Hematopoietic multipotent progenitor cell treated with erythropoietin and hydrocortisone succinate and interleukin-3 and kit ligand, for 8 days (in vitro differentiated cells): ENCODE measurements at places on chromosomes 4 and X.

DNA sequence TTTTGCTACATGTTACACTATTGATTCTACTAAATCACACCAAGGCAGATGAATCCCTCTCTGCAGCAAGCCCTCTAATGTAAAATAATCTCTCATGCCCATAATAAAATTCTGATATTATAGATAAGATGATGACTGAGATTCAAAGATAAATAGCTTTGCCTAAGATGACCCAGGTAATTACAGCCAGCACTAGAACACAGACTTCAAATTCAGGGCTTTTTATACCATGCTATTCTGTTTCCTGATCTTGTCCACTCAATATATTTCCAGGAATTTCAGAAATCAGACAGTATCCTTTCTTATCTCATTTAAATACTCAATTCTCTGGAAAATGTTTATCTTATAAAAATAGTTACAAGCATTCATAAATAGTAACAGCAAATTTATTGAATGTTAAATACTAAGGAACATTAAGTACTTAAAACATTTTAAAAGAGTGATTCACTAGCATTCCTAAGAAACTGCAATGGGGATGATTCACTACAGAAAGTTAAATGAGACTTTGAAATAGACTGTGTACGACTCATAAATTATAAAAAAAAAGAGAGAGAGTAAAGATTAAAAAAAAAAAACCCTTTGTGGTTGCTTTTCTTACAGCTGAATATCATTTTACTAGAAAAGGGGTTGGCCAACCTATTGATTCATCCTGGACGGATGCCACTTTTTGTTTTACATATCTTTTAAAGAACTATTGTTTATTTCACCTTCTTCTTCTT, 45.8 kb upstream of the IL21 start:
- DNase-seq: no peak

GRCh38 chr4:152309418-152309817, 226.5 kb downstream of the FBXW7 start:
- DNase-seq: no peak

GRCh38 chr4:135249024-135249423, 1047.4 kb upstream of the PABPC4L start:
- no peak for DNase-seq

DNA sequence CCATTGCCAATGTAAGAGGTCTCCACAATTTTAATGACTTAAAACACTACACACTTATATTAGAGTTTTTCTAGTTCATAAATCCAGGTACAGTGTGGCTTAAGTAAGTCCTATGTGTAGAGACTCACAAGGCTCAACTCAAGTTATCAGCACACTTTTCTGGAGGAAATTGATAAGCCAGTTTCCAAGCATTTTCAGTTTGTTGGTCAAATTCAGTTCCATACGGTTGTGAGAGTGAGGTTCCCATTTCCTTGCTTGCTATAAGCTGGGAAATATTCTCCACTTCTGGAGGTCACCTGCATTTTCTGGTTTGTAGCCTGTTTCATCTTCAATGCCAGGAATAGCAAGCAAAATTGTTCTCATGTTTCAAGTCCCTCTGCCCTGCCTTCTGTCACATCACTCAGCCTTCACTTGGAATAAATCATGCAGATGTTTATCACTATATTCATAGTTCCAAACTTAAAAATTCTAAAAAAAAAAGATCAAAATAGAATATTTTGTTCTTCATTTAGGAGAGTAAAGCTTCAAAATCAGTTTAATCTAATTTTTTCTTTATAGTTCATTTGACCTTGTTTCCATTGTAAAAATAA, 1137.5 kb upstream of the INTU start:
- DNase-seq: no peak

GRCh38 chr4:117691572-117692351, 342.5 kb upstream of the NDST3 start:
- no peak for DNase-seq

DNA sequence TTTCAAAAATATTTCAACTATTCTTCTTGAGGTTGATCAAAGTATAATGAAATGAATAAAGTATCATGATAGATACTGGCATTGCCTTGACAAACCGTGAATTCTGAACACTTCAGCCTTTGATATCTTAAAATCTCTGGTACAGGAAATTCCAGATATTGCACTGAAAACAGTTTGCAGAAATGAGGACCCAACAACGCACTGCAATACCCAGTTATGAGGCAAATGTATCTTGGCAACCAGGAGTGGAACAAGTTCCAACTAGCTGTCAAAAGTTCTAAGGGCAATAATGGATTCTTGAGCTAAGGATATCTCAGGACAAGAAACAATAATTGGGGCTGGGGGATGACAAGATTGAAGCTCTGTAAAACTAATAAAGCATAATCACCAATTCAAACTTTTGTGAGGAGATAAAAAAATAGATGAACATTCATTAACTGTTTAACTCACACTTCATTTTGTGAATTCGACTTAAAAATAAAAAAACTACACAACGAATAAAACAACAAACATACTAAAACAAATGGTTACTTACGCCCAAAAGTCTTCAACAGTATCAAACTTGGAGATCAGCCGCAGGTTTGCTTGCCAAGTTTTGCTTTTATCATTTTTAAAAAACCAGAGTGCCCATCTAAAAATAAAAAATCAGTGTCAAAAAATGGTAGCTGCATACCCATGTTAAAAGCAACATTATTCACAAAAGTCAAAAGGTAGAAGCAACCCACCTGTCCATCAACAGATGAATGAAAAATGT, 38.1 kb downstream of the EIF4E start:
- DNase-seq: no peak

DNA sequence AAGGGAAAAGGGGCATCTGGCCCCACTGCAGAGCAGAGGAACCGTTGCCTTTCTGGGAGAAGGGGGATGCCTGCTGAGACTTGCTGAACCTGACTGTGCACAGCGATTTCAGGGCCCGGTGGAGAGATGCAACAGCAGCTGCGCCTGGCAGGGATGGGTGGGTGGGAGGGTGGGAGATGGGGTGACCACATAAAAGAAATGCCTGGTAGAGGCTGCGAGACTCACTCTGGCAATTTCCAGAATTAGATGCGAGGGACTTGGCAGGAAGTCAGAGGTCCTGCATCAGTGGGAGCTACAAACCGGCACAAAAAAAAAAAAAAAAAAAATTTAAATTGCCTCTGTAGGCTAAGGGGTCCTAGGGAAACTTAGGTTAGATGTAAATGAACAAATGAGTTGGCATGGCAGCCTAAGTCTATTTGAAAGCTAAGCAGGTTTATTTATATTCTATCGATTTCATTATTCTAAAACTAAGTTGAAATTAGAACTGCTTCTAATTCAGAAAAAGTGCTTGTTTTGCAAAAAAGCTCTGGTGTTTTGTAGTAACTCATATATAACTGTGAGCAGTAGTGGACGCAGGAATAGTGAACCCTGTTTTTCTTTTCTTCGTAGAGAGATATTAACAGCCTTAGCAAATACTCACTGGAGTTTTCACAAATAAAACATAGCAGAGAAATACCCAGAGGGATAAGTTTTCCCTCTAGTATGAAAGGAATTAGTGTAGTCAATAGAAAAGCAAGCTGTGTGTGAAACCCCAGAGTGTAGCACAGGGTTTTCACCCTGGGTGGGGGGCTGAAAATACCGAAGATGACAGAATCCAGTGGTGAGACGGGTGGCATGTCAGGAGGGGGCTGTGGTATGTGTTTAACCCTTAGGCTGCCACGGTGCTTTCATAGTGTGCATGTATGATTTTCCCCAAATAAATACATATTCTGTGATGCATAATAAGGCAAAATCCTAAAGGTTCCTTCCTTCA, 130.1 kb downstream of the EGF start:
- no peak for DNase-seq

DNA sequence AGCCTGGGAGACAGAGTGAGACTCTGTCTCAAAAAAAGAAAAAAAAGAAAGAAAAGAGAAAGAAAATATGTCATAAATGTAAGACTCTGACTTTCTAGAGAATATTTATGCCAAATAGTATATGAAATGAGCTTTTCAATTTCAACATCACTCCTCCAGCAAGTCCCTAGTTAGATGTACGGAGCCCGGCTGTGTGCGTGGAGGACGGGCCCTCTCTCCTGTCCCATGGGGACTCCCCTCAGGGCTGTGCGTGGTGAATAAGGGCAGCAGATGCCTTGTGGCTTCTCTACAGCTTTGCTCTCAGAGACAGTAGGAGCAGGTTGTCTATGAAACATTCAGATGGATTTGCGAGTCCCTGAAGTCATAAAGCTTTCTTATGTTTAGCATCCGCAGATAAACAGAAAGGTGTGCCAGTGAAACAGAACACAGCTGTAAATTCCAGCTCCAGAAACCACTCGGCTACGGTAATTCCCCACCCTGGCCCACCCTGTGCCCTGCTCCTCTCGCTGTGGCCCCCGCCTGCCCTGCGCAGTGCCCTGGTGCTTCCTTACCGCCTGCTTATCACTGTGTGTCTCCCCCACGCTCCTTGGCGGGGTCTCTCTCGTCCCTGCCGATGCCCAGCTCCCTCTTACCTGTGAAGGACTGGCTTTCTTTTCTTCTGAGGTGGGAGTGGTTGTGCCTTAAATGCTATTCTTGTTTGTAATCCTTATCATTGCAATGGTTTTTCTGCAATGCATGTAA, 13.9 kb upstream of the HGFAC start:
- no peak for DNase-seq

DNA sequence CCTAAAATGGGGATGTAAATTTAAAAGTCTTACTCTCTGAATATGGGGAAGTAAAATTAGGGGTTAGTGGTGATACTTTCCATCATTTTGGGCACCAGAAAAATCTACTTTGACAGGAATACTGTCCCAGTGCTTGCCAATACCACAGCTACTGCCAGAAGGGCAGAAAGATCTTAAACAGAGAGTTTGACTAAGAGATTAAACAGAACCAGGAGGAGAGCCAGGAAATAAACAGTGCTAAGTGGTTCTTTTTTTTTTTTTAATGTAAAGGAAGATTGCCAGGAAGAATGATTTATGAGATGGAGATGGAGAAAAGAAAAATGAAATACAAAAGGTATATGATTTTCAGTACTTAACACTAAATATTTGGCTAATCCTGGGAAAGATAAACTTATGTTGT, 126.8 kb downstream of the RTL3 start:
- DNase-seq: no peak

- DNase-seq: no peak
Measured at GRCh38 chrX:11640089-11640488, 25.6 kb downstream of the ARHGAP6 start.

DNA sequence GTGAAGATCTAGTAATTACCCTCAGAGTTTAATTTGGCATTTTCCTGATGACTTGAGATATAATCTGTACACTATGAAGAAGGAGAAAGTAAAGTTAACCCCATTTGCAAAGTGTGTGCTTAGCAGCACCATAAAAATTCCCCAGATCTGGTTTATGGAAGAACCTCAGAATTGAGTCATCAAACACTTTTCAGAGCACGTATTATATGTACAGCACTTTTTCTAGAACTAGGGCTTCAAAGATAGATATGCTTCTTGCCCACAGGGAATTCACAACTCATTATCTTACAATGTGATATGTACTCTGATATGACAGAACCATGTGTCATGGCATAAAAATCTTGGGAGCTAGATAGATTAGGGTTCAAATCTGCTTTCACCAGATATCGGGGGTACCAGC, 150.9 kb downstream of the SLC10A7 start:
- no peak for DNase-seq

DNA sequence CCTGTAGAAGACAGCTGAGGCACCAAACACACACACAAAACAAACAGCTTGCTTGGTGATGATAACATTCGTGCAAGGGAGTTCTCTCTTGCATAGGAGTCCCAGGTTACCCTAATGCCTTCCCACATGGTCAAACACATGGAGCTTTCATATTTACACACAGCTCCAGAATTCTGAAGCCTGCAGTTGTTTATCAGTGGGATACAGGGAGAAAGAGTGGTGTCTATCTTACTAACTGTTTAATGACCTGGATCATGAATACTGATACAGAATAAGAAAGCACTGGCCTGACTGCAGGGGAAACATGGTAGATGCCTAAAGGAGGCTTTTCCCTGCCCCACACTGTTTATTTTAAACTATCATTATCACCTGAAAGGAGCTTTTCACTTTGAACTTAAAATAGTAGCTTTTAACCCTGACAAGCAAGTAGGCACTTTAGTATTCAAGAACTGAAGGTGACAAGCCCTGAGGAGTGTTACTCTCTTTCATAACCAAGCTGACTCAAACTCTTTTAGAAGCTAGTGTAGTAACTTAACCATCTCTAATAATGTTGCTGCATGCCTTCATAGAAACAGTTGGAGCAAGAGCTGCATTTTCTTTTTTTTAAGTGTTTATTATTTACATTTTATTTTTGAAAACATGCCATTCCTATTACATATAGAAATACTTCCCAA, 15.6 kb downstream of the TET2 start:
- peak; percentile 70 for DNase-seq

DNA sequence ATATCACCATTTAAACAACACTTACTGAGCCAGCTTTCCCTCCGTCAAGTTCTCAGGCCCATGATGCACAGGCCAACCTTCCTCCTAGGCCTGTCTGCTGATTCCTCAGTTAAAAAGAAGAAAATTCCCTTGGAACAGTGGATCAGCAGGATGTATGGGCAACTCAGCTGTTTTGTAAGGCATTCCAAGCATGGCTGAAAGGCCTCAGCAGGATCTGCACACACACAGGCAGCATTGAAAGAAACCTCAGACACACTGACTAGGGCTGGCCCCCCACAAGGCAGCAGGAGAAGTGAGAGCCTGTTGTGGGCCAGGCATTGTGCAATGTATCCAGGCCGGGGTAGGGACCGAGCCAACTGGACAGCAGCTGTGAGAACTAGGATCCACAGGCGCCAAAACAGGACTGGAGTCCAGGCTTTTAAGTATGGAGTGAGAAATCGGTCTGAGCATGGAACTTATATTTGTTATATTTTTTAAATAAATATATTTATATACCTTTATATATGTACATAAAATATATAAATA, 171.4 kb downstream of the NWD2 start:
- DNase-seq: no peak

DNA sequence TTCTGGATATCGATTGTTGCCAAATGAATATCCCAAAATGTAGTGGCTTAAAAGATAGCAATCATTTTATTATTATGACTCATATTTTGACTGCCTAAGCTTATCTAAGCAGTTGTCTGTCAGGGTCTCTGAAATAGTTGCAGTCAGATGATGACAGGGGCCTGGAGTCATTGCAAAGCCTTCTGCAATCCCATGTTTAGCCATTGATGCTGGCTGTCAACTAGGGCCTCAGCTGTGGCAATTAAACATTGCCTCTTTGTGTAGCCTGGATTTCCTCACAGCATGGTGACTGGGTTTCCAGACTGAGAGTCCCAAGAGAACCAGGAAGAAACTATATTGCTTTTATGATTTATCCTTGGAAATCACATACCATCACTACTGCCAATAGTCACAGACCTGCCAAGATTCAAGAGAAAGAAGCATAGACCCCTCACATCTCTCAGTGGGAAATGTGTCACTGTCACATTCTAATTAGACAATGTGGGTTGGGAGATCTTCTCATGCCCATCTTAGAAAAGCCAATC, 227.3 kb upstream of the NOCT start:
- no peak for DNase-seq

DNA sequence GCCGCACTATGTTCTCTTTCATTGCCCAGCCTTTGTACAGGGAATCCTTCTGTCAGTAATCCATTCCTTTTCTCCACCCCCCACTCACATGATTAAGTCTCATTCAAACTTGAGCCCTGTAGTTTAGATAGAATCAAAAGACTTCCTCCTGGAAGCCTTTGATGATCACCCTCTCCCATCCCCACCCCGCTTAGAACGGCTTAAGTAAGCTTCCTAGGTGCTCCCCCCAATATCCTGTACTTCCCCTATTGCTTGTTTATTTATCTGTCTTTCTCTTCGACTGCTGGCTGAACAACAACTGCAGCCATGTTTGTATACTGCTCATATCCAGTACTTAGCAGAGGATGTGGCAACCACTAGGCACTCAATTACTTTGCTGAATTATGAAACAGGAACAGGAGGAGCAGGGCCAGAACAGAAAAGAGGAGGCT, 38.5 kb upstream of the GPC3 start:
- DNase-seq: no peak
